T-helper 2 cell (primary cell): ENCODE measurements at places on chromosomes 16 and 17.
A peak's percentile ranks its signal among the peaks of the same experiment; 100 is the strongest.

DNA sequence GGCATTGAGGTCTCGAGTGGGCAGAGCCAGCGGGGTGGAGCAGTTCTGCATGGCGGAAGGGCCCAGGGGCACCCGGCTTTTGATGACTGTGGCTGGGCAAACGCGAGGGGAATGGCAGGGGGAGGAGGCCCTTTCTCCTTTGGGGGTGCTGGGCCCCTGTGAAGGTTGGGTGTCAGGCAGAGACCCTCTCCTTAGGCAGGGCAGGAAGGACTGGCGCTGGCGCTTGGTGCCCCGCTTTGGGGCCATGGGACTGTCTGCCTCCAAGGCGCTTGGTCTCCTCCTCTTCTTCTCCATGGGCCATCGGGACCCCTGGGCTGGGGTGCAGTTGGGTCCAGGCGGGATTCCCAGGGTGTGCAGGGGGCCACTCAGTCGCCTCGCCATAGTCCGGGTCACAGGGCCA is 12.8 kb upstream of the GFAP start:
- no peak for DNase-seq

GRCh38 chr16:75267631-75268264 is 16.3 kb upstream of the BCAR1 start:
- DNase-seq, result no peak

GRCh38 chr17:64125937-64126336 is 4.0 kb downstream of the ERN1 start:
- no peak for DNase-seq

DNA sequence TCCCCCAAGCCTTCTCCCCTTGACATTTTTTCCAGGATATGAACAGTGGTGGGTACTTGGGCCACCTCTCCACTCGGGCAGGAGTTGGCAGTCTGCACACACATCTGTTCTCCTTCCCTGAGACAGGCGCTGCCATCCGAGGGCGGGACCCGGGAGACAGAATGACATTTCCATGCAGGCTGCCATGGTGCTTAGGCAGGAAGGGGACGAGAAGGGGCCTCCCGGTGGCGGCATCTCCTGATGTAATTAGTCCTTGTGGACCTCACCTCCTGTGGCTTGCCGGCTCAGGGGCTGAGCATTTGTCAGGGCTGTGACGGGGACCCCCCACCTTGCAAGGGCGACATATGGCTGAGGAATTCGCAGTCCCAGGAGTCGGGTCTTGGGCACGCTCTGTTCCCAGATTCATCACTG is 197.2 kb downstream of the FOXL1 start:
- no peak for DNase-seq

- DNase-seq, result no peak
Observed at GRCh38 chr16:47700857-47701587, 239.9 kb downstream of the PHKB start.

- no peak for DNase-seq
Observed at GRCh38 chr17:6853764-6854442, 22.4 kb upstream of the TEKT1 start.

DNA sequence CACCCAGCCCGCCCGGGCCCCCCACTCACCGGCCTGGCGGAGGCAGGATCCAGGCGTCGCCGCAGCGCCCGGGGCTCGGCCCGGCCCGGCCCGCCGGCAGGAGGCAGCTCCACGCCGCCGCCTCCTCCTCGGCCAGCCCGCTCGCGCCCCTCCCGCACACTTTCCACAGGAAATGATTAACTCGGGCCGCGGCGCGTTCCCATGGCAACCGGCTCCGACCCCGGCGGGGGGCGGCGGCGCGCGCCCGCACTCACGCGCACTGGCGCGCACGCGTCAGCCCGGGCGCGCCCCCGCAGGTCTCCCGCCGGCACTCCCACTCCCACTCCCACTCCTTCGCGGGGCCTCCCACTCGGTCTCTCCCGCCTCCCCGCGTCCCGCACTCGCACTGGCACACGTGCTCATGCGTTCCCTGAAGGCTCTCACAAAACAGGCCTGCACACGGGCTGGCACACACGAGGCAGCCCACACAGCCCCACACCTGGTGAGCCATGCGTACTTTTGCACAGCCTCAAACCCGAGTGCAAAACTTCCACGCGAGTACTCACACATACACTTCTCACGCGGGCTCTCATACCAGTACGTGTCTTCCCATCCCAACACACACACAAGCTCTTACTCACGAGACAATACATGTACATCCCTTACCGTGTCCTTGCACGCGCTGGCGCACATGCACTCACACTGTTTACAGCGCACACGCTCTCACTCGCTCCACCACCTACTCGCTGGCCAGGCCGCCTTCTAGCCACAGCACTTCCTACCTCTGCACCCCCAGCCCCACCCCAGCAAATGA is at the start of gene KIFC3:
KIFC3 (minus strand) TSS at position 151 of the 793 bp plus-strand sequence. CDS start 4,248 bp downstream, outside the sequence.
- no peak for DNase-seq

- no peak for DNase-seq
Observed at GRCh38 chr17:55265311-55266021, 706 bp downstream of the HLF start.

DNA sequence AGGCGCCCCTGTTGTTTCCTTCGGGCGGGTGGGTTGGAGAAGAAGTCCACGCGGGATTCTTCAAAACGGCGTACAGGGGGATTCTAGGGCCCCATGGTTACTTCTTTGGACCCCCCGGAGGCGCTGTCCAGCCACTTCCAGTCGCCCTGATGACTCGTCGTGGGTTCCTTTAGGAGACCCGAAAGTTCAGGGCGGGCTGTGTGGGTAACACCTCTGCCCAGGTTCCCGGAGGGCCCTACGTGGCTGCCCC is 716 bp upstream of the HIC1 start:
- DNase-seq, result no peak

DNA sequence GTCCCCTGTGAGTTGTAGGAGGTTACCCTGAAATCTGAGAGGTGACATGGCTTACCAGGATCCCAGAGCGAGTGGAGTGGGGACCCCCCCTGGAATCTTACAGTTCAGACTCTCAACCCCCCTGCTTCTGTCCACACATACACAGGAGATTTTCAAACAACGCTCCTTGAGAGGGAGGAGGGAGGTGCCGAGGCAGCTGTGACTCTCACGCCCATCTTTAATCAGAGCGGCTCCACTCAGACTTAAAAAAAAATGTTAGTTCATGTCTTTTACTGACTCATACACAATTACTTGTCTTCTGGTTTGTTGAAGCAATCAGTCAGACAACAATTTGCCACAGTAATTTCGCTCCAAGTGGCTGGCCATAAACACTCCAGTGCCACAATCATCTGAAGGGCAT is 15.4 kb upstream of the TMEM220 start:
- no peak for DNase-seq

DNA sequence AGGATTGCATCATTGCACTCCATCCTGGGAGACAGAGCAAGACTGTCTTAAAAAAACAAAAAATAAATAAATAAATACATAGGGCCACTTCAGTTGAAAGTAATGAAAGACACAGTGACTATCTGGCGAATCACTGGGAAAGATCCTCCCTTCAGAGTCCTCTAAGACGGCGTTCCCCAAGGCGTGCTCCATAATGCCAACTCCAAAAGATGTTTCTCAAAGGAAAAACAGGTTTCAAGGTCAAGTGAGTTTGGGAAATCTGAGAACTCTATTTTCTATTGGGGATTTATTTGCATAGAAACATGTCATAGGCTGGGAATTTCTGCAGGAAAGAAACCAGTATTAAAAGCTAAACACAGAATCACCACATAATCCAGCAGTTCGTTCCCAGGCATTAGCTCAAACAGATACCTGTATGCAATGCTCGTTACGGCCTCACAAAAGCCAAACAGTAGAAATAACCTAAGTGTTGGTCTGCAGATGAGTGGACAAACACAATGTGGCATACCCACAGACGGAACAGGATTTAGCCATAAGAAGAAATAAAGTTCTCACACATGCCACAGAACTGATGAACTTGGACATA is 7.9 kb downstream of the KLHDC4 start:
- no peak for DNase-seq

DNA sequence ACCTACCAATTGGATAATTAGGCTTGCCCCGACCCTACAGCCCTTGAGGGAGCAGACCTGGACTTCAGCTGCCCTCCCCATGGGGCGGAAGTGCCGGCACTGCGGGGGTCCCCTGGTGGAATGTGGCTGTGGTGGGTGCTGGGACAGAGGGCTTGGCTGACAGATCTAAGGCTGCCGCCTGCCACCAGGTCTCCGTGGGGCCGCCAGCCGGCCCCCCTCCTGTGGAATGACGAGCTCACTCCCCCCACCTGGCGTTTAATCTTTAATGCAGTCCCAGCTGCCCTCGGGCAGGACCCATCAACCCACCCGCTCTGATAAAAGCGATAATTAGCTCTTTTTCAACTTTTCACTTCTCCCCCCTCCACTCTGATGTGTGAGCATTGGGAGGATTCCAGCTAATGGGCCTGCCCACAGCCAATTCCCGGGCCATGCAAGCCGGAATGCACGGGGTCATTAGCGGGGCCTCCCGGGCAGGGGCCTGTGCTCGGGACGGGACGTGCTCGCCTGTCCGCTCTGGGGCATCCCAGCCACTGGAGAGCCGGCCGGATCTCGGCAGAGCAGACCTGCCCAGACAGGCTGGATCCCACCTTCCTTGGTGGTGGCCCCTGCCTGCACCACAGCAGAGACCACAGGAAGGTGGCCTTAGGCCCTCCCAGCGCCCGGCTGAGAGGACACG is 28.3 kb upstream of the GOSR2 start:
- no peak for DNase-seq

DNA sequence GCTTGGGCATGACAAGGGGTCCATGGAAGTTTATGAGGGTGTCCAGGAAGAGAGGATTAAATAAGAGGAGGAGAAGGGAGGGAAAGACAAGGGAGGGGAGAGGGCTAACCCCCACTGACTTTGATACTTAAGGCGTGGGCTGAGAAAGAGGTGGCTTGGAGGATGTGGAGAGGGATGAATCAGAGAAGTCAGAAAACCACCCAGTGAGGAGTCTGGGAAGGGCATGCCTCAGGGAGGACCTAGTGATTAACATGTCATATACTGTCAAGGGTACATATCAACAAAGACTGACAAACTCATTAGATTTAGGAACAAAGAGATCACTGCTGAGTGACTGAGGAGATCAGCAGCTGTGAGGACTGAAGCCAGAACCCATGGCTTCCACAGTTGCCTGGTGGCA is 145.4 kb downstream of the IRX5 start:
- DNase-seq, result no peak

- no peak for DNase-seq
Observed at GRCh38 chr17:79939094-79939435, 96.6 kb downstream of the TBC1D16 start.

DNA sequence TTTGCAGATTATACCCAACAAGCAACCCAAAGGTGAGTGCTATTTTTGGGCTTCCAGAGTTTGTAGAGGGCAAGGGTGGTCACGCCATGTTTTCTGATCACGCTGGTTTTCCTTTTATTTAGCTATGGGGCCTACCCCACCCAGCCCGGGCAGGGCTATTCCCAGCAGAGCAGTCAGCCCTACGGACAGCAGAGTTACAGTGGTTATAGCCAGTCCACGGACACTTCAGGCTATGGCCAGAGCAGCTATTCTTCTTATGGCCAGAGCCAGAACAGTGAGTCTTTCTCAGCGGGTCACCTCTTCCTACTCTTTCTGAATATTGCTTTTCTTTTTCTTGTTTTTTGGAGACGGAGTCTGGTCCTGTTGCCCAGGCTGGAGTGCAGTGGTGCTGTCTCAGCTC is 2.5 kb downstream of the FUS start:
- no peak for DNase-seq

DNA sequence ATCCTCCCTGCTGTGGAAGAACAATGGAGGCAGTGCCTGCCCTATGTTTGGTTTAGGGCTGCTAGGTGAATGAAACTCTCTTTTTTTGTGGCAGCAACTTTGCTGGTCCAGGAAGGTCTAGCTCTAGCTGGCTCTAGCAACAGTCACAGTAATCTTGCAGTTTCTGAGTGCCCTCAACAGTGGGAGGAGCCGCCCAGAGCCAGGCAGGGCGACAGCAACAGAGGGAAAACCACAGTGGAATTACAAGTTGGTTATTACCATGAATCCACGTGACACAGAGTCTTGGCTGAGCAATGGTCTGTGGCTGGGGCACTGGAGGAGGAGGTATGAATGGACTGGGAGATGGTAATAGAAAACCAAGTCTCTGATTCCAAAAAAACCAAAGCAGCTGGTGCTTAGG is 10.3 kb downstream of the HSPB9 start:
- DNase-seq, result peak; percentile 46

GRCh38 chr17:82781894-82782274 is 30.0 kb downstream of the TBCD start:
- peak; percentile 67 for DNase-seq

DNA sequence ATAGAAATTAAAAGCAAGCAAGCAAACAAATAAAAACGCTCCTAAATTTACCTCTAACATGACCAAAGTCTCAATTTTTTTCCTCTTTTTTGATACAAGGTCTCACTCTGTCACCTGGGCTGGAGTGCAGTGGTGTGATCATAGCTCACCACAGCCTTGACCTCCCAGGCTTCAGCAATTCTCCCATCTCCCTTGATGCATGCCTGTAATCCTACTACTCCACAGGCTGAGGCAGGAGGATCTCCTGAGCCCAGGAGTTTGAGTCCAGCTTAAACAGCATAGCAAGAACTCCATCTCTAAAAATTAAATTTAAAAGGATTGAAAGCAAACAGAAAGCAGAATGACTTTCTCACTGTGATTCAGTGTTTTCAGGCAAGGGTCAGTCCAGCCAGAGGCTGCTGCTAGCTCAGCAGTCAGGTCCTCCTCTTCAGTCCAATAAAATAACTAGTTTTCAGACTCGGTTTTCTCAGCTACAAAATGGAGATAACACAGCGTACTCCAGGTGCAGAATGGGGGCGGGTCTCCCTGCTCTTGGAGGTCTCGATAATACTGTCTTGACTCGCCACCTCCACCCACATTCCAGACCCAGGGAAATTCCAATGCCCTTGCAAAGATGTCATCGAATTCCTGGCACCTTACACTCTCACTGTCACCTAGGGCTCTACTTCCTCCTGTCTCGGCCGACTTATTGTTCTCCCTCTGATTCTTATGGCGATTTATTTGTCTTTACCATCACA is 20.7 kb upstream of the MRTFB start:
- DNase-seq, result no peak

DNA sequence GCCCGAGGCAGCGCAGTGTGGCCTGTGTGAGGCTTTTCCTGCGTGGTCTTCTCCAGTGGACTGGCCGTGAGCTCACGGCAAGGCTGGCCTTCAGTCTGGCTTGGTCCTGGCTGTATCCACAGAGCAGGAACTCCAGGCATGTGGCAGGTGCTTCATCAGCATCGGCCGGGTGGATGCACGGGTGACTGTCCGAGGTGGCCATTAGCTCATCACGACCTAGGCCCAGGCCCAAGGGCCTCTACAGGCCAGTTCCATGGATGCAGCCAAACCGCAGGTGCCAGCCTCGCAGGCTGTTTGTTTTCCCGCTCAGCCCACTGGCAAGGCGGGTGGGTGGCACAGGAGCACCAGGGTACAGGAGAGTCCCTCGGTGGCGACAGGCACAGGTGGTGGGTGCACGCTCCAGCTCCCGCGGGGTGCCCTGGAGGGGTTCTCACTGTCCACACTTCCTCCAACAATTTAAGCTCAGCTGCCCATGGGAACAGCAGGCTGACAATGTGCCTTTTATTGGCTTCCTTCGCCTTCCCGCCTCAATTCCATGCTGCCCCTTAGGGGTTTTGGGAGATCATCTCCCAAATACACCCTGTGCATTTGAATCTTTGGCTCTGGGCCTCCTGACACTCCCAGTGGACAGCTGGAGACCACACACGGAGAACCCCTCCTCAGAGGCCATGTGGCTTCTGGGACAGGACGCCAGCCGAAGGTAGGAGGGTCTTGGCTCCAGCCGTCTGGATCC is 33.0 kb downstream of the ENGASE start:
- no peak for DNase-seq
